ENCODE measurements at places on chromosomes 4 and X.

DNA sequence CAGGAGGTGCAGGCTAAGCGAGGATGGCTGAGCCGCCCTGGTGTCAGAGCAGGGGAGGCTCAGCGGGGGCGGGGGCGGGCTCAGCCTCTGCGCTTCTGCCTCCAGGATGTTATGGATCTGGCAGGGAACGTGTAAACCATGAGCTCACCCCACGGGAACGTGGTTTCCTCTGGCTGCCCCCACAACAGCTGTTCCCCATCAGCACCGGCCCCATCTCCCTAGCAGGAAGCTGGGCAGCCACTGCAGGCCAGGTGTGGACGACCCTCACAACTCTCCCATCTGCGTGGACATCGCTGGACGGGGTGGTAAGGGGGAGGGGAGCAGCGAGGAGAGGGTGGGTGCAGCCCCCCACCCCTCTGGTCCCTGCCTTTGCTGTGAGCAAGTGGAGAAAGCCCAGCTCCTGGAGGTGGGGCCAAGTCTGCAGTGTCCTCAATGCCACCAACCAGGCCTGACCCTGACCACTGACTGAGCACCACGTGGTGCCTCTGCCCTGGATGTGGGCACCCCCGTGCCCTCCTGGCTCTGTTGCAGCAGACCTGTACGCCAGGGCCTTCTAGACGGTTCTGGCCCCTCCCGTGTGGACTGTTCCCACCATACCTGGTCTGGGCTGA is 28.1 kb upstream of the SPON2 start:
- peak; percentile 73 for DNase-seq

- DNase-seq = peak; percentile 21
These were observed 7.3 kb upstream of the DHRSX start for GRCh38 chrX:2507904-2508627.

DNA sequence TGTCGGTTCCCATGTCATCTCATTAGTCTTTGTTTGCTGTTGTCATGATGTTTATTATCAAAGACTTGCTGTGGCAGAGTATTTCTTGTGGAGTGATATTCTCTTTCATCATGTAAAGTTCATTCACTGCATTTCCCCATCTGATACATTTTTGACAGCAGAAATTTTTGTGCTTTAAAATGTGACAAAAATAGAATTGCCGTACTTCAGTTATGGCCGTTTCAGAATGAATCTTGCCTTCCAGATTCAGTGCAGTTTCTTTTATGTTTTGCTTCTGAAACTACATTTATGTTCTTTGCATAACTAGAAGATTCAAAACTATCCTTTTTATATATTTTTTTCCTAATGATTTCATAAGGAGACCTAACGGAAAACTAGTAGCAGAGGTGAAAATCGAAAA is 10.0 kb downstream of the CSTF2 start:
- no peak for DNase-seq

GRCh38 chr4:174222266-174222872 is 61.1 kb downstream of the FBXO8 start:
- no peak for DNase-seq

GRCh38 chrX:139044680-139045079 is 333.2 kb upstream of the FGF13 start:
- DNase-seq = no peak

- no peak for DNase-seq
These were observed 14.5 kb downstream of the AFP start for GRCh38 chr4:73450398-73451004.

DNA sequence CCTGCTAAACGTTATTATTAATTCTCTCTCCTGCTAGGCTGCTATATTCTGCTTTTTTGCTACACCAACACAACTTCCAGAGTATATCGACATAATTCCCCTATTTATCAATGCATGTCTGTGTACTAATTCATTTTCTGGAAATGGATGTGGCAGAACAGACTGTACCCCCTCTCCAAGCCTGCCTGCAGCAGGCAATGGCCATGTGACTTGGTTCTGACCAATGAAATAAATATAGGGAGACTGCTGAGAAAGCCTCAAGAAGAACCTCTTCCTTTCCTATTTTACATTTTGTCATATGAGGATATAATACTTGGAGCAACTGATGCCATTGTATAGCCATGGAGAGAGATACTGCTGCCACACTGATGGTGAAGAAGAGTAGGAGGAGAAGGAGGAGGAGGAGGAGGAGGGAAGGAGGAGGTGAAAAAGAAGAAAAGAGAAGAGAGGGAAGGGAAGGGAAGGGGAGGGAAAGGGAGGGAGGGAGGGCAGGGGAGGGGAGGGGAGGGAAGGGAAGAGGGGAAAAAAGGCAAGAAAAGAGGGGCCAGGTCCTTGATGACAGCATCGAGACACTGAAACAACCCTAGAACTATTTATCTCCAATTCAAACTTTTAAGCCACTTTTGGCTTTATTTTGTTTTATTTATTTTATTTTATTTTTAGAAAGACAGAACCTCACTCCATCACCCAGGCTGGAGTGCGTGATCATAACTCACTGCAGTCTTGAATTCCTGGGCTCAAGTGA is 57.0 kb upstream of the SPP1 start:
- no peak for DNase-seq

DNA sequence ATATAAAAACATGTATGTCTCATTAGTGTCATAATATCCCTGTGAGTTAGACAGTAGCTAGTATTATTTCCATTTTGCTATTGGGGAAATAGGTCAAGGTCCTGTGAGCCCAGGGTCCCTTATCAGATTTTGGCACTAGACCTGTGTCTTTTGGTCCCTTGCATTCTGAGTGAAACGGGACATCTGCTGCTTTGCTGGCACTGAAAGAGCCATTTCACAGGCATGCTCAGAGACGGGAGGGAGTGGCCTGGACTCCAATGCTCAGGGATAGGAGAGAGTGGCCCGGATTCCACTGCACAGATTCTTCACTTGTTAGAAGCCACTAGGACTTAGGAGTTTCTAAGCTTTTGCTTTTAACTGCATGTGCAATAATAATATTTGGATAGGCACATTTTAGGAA is 177.2 kb downstream of the TSPAN5 start:
- no peak for DNase-seq

DNA sequence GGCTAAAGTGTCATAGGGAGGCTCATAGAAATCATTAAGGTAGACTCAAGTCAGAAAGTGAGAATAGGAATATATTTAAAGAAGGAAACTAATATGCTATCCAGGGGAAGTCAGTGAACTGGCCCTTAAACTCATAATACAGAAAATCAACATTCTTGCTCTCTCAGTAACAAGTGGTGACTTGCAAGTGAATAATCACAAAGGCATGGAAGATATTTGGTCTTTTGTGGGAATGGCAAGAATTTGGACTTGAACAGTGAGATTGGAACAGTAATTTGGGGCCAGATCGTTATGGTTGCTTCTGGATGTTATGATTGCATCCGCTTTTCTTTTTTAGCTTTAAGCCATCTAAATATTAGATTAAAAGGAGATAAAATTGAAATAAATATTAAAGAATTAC is 103.8 kb downstream of the TBC1D19 start:
- no peak for DNase-seq

GRCh38 chr4:178665916-178666315 is 1223.7 kb upstream of the AGA start:
- DNase-seq = no peak

GRCh38 chr4:100876546-100876945 is 358.7 kb upstream of the EMCN start:
- no peak for DNase-seq

DNA sequence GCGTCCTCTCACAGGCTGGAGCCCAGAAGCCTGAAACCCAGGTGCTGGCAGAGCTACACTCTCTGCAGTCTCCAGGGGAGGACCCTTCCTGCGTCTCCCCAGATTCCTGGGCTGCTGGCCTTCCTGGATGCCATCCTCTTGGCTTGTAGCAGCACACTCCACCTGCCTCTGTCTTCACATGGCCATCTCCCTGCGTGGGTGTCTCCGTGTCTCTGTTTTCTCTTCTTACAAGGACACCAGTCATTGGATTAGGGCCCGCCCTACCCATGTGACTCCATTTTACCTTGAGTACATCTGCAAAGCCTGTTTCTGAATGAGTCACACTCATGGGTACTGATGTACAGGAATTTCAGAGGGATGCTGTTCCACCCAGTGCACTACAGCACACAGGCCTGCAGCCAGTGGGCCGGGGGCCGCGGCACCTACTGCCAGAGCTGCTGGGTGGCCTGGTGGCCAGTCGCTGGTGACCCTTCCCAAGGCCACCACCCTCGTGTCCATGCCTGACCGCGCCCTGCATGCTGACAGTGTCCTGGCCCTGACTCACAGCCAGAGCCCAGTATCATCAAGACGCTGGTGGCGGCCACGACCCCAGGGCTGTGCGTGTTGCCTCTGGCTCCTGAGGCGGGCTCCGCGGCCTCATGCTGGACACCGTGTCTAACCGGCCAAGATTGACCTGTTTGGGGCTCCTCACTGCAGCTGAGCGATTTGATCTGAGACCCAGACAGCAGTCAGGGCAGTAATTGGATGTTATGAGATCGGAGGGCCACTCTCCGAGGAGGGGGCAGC is 63.6 kb upstream of the NKX1-1 start:
- DNase-seq = no peak

- no peak for DNase-seq
These were observed 5.4 kb upstream of the GTPBP6 start for GRCh38 chrX:323721-324628.

Data from coronary artery (tissue), 2 donors.